ENCODE measurements at places on chromosomes 6 and 20.

GRCh38 chr6:14732226-14732843 is 513.5 kb upstream of the JARID2 start:
- no peak for DNase-seq

GRCh38 chr6:52522655-52523054 is 54.2 kb downstream of the TRAM2 start:
- no peak for DNase-seq

DNA sequence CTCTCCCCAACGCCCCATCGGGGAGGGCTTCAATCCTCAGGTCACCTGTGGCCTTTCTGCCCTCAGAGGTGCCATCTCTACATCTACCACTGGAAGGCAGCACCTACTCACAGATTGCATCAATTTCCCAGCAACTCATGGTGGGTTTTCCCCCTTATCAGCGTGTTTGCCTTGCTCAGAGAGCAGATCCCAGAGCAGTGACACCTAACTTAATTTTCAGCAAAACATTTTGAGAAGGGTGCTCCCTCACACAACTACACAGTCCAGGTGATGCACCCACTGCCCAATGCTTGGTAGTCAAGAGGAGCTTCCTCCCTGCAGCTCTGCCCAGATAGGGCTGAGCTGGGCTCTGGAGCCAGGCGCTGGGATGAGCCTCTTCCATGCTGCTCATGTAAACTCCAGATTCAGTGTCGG is 48.2 kb downstream of the PLG start:
- peak; percentile 77 for DNase-seq

GRCh38 chr6:25519856-25520255 is 132.2 kb upstream of the SCGN start:
- DNase-seq: no peak

DNA sequence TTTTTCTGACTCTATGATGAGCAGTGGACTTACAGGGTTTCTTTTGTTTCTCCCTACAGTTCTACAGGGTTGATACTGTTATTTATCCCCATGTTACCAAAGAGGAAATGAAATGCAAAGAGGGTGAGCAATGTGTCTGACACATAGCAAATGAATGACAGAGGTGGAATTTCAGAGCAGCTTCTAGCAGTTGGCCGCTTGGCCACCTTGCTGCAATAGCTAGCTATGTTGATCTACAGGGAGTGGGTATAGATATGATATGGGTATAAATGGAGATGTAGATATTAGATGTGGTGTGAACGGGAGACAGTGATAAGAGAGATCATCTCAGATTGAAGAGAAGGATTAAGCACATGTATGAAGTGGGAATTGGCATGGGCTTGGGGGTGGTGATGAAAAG is 10.9 kb upstream of the SLC22A3 start:
- no peak for DNase-seq

GRCh38 chr6:23176471-23176870 is 607.1 kb downstream of the HDGFL1 start:
- DNase-seq: no peak

GRCh38 chr6:69623357-69623756 is 173.5 kb downstream of the LMBRD1 start:
- no peak for DNase-seq

GRCh38 chr20:12942123-12942522 is 66.6 kb upstream of the SPTLC3 start:
- DNase-seq: no peak

GRCh38 chr6:70563530-70563929 is 3.2 kb upstream of the SDHAF4 start:
- DNase-seq: no peak

Measured in ELF-1 (cell line).